Left cardiac atrium (tissue), 4 donors: ENCODE measurements at places on chromosomes 4 and X. TPM values are rescaled to one million over a fixed set of nuclear protein-coding genes. Genes with fewer than 3 reads are reported as not detected.

DNA sequence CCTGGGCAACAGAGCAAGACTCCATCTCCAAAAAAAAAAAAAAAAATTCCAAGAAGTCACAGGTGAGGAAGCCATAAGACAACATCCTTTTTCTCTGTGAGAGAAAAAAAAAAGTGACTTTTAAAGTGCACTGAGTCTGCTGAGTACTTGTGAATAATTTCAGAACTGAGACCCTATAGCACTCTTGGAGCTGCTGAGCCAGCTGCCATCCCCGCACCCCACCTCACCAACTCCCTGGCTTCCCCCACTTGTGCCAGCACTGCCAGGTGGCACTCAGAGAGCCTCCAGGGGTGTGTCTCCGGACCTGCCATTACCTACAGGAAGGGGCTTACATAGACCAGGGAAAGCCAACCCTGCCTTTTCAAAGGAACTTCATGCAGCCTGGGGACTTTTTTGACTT is 39.2 kb upstream of the HS3ST1 start:
- DNase-seq, result no peak

DNA sequence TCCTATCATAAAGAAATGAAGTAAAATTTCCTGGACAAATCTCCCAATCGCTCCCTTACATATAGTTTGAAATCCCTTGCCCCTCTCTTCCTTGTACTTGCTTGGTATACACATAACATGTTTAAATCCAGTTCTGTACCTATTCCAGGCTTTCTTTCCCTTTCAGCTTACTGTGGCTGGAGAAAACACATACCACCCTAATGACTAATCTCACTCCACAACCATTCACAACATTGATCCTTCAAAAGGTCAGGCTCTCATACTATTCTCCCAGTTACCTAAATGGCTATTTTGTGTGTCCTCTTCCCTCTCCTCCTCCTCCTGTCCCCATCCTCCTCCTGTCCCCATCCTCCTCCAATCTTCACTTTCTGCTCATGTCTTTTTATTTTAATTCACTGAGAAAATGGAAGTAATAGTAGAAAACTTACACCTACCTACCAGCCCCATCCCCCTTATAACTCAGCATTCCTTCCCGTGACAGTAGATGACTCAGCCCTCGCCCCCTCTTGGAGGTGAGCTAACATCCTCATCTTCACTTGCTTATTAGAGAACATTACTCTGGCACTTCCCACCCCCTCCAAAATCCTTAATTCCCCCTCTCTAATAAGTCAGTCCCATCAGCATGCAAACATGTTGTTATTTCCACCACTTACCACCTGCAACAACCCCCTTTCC is 77.5 kb downstream of the IL15 start:
- no peak for DNase-seq

GRCh38 chr4:176999935-177000543 is 207.3 kb upstream of the VEGFC start:
- no peak for DNase-seq

DNA sequence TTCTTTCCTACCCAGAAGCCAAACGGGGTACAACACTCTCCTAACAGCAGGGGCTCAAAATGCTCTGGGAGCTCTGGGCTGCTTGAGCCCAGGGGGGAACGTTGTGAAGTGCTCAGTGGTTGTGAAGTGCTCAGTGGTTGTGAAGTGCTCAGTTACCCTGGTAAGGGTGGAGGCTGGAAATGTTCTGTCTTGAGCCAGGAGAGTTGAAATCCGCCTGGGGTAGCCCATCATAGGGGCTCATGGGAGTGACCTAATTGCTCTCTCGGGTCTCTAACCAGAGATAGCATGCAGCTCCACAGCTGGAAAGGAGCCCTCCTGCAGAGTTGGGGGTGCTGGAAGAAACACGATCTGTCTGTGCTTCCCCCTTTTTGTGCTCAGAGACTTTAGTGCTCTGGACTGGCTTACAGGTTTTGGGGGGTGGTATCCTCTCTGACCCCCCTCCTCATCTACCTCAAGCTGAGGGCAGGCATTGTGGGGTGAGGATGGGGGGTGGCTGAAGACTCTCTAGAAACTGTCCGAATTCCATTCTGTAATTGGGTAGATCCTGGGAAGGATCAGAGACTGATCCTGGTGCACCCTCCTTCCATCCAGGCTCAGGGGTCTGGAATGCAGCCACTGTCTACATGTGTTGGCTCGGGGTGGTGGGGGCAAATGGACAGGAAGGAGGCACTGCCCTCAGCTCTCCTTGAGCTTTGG is 2.7 kb downstream of the EFNB1 start:
- DNase-seq, result no peak

DNA sequence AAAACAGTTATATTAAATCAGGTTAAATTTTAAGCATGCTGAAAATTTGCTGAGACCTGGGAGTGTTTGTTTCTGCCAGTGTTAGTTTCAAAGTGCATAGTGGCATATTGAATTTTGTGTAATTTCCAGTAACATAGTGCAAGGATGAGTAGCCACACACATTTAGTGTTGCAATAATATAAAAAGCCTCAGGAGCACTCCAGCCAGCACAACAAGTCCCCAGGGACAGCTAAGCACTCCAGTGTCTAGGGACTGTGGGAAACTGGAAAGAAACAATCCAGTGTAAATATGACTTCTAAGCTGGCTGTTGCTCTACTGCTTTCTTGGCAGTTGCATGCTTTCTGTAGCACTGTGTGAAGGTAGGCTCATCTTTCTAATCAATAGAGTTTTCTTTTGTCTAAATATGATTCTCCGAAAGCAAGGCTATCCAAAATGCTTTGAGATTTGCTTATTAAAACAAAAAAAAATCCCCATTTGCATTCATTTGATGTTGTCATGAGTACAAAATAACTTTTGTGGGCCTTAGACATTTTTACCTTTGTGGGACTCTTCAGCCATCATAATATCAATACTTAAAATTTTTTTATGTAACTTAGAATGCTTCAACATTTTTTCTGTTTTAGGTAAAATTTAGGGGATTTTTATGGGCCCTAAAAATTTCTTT is 24.2 kb upstream of the CXCL2 start:
- DNase-seq, result no peak

The IL2RG gene
- total RNA-seq, result 1.8 TPM
